ENCODE measurements at places on chromosomes 7 and 10. TPM values are rescaled to one million over a fixed set of nuclear protein-coding genes. Genes with fewer than 3 reads are reported as not detected.

DNA sequence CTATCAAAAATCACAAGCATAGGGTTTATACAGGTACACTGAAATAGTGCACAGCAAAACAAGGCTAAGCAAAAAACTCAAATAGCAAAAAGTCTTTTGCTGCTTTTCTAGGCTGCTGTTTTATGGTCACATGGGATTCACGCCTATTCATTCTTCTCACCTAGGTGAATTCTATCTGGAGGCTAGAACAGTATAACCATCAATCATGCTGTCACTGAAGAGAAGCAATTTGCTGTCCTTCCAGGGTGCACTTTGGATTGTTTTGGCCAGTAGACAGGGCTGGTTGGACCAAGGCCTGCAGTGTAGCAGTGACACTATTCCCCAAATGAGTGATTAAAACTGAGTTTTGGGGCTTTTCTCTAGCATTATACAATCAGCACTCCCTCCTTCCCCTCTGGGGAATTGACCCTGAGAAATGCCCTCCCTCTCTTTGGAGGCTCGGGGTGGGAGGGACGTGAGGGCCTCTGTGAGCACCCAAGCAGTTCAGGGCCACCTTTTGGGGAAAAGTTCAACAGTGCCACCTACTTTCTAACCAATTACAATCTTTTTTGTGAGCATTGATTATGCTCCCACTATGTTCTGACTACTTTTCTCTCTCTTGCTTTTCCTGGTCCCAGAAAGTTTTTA lies 16.2 kb upstream of the SND1 start:
- DNase-seq: no peak
- no peak overlapping the region for H3K4me3 ChIP-seq
- no peaks in the 10 kb centered on the region for H3K4me1 ChIP-seq
- peaks cover 10% of the 10 kb centered on the region for H3K27me3 ChIP-seq

- peaks cover 19% of the 10 kb centered on the region for H3K27me3 ChIP-seq
- DNase-seq: no peak
- H3K4me1 ChIP-seq: peaks cover 25% of the 10 kb centered on the region
- peak overlapping the region; percentile 88 for H3K4me3 ChIP-seq
- H3K27ac ChIP-seq: peak overlapping the region; percentile 95
- no peaks in the 10 kb centered on the region for H3K36me3 ChIP-seq
Observed at GRCh38 chr7:140231771-140232491, 55.1 kb upstream of the KDM7A start.

- no peak for DNase-seq
- H3K36me3 ChIP-seq: peaks cover 16% of the 10 kb centered on the region
- H3K27me3 ChIP-seq: peaks cover under 1% of the 10 kb centered on the region
- no peak overlapping the region for H3K27ac ChIP-seq
- no peak overlapping the region for H3K4me3 ChIP-seq
- no peaks in the 10 kb centered on the region for H3K4me1 ChIP-seq
Observed at GRCh38 chr10:67923551-67923950, 39.1 kb downstream of the SIRT1 start.

DNA sequence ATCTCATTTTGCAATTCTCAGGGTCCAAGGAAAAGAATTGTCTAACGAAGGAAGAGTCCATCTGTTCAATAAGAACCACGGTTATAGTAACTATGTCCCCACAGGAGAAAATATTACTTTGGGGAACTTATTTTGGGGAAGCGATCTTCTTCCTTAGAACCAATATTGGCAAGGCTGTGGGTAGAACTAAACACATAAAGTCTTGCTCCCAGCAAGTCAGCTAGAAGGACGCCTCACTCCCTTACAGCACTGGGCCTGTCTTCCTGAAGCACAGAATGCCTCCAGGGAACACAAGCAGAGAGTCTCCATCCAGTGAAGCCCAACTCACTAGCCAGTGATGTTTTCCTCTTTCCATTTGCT lies 30.2 kb downstream of the C10orf71 start:
- H3K4me1 ChIP-seq: peaks cover under 1% of the 10 kb centered on the region
- H3K27ac ChIP-seq: no peak overlapping the region
- H3K36me3 ChIP-seq: no peaks in the 10 kb centered on the region
- DNase-seq: no peak
- peaks cover 5% of the 10 kb centered on the region for H3K27me3 ChIP-seq
- no peak overlapping the region for H3K4me3 ChIP-seq

TASOR2 gene
- polyA plus RNA-seq: 0.27 TPM

AQP1 gene
- not detected for polyA plus RNA-seq

KLF14 gene
- not detected for polyA plus RNA-seq

Measured in immature natural killer cell (primary cell).